SK-MEL-5 (cell line): ENCODE measurements at places on chromosomes 7 and 10.

DNA sequence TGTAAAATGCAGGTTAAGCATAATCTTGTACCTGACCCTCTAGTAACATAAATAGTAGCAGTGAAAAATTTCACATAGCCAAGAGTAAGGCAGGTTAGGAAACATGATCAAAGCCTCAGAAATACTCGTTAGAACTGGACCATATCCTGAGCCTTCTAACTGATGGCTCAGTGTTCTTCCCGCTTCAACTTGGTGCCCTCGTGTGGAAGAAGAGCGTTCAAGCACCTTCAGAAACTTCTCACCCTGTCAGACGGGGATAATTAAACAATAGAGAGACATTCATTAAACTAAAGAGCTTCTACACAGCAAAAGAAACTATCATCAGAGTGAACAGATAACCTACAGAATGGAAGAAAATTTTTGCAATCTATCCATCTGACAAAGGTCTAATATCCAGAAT is 124.5 kb downstream of the MYOF start:
- peak; percentile 67 for DNase-seq

- DNase-seq = no peak
These were observed 299.8 kb downstream of the CCDC3 start for GRCh38 chr10:12701696-12702095.

GRCh38 chr7:88172842-88173241 is 47.0 kb downstream of the SRI start:
- no peak for DNase-seq

DNA sequence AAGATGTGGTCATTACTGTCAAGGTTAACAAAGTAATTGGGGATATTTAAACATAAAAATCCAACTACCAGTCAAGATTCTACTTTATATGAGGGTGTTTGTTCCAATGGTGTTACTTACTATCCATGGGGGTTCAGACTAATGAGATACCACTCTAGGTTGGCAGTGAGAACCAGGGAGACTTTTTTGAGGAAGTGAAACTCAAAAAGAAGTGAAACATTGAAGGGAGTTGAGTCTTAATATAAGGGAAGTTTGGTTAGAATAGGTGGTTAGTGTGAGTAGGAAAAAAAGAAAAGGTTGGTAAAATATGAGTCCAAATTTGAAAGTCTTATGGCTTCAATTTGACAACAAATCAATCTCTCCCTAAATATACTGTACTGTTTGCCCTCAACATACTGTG is 123.6 kb upstream of the ANK3 start:
- DNase-seq = no peak

- no peak for DNase-seq
These were observed 70.6 kb downstream of the PTPRE start for GRCh38 chr10:127977357-127978009.

- DNase-seq = no peak
These were observed 359.4 kb downstream of the GALNT17 start for GRCh38 chr7:71491336-71491735.

- DNase-seq = no peak
These were observed 7.8 kb downstream of the NOD1 start for GRCh38 chr7:30470771-30471170.

DNA sequence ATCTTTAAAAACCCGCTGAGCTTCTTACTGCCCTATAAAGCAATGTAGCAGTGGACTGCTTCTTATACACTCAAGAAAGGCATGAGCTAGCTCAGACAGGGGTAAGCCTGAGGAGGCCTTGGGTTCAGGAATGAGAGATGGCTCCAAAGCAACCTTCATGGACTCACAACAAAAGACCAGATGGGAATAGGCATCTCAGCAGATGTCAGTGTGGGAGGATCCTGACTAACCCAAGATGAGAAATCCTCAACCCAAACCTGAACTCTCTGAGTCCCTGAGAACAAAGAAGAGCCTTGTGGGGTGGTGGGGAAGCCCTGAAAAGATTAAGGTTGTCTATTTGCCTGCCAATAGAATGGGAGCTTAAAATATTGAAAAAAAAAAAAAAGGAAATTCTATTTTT is 807.4 kb downstream of the KCNMA1 start:
- DNase-seq = no peak

- DNase-seq = no peak
These were observed 71.3 kb downstream of the TACC2 start for GRCh38 chr10:122060250-122060649.

- DNase-seq = no peak
These were observed 40.3 kb upstream of the MXI1 start for GRCh38 chr10:110167149-110167548.

GRCh38 chr10:11742009-11742778 is at the start of gene ECHDC3:
ECHDC3 (plus strand) TSS chr10:11742382; CDS start chr10:11742577, 195 bp downstream.
- DNase-seq = peak; percentile 6
